ENCODE measurements at places on chromosomes 11 and 22.

DNA sequence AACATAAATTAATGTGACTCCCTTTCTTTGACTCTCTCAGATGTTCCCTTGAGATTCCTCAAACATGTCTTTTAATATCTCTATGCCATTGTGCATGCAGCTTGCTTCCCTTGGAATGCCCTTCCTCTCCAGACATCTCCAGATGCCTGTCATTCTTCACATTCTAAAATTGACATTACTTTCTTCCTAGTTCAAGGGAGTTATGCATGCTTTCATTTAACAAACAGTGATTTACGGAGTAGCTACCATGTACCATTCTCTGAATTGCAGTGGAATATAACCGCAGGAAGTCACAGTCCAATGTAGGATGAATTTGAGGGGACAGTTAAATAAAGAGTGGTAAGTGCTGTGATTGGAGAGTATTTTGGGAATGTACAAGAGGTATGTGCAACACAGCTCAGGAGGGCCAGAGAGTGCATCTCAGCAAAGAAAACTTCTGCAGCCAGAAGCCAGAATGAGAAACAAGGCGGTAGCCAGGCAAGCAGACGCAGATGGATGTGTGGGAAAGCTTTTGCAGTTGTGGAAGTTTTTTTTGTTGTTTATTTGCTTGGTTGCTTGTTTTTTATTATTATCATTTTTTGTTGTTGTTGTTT, 18.7 kb downstream of the MMP10 start:
- no peak for DNase-seq

- no peak for DNase-seq
Measured at GRCh38 chr11:439315-440064, 2.3 kb downstream of the ANO9 start.

DNA sequence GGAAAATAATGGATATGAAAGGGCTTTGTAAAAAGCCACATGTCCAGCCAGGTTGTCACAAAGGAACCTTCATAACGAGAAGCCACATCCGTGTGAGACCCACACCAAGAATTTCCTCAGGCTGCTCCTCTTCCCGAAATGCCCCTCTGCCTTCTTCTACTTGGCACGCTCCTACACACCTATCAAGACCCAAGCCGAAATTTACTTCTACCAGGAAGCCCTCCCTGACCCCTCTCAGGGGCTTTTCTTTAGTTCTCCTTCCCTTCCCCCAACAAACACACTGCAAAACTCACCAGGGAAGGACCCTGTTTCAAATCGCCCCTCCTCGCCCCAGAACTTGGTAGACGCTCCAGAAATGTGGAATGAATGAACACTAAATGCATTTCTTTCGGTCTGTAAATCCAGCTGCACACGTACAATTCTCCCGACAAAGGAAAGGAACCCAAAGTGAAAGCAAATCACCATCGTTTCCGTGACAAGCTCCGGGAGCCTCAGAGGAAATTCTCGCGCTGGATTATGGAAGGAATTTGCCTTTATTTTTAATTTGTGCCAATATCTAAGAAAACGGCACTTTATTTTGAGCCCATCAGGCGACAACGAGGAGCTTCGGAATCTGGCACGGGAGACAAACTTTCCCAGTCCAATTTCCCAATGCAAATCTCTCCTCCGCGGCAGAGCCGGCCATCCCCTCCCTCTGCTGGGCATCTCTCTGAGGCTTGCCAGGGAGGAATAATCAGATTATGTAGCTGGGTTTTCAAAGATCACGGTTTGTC, 13.2 kb upstream of the SHISAL1 start:
- no peak for DNase-seq

DNA sequence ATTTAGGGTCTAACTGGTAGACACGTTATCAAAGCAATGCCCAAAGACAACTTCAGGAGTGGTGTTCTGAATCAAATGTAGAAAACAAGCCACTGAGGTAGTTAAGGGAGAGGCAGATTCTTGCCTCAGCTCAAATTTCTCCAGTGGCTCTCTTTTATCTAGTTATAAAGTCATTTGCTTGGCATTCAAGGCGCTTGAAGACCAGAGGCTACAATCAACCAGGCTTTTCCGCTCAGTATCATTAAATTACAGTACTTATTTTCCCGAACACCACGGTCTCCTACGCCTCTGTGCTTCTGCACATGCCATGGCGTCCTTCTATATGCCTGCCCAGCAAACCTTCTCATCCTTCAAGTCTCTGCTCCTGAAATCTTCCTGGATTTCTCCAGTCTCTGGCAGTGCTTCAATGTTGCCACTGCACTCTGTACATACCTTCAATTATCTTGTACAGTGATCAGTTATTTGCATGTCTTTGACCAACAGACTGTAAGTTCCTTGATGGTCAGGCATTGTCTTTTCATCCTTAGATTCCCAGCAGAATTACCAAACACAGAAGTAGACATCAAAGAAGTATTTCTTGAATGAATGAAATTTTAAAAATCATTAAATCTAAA, 1.4 kb downstream of the POGLUT3 start:
- no peak for DNase-seq

GRCh38 chr11:88340366-88340935, 2.9 kb upstream of the CTSC start:
- DNase-seq: no peak

- no peak for DNase-seq
Measured at GRCh38 chr11:65539744-65540289, 14.9 kb downstream of the SCYL1 start.

DNA sequence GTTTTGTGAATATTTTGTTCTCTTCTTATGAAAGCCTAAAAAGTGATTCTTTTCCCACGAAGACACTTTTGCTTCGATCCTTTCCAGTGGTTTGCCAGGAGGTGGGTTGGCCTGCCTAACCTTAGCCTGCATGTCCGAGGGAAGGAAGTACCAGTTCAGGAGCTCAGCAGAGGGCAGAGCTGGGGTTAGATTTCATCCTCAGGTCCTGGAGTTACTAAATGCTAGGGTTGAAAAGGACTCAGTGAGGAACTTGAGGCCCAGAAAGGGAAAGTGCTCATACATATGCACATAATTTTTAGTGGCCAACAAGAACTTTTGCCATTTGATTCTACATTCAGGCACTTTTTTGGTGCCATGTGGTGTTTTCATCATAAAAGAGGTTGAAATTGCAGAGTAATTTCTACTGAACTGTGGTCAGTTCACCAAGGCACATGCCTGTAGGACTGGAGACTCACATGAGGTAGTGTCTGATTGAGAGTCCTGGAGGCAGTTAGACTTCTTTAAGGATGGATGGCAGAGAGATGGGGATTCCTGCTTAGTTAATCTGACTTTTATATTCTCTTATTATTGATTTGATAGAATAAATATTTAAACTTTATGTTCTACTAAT, 36.7 kb downstream of the NCAM1 start:
- DNase-seq: no peak

- DNase-seq: no peak
Measured at GRCh38 chr11:100777736-100778135, 90.6 kb downstream of the ARHGAP42 start.

GRCh38 chr11:17786824-17787525, 52.4 kb downstream of the KCNC1 start:
- DNase-seq: no peak

DNA sequence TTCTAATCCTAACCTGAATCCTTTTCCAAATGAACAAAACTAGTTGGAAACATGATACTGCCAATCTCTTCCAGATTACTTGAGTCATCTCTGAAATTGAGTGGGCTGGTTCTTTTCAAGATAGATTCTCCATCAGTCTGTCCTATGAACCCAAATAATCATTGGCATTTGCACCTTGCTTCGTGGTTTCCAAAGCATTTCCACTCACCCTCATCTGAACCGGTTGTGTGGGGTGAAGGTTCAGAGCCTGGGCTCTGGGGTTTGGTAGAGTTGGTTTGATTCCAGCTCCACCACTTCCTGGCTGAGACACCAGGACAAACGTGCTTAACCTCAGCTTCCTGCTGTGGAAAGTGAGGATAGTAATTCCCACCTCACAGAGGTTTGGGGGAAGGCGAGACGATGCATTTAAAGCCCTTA, 206.4 kb upstream of the E2F8 start:
- DNase-seq: no peak

- DNase-seq: peak; percentile 25
Measured at GRCh38 chr22:39306456-39307361, 12.7 kb downstream of the RPL3 start.

DNA sequence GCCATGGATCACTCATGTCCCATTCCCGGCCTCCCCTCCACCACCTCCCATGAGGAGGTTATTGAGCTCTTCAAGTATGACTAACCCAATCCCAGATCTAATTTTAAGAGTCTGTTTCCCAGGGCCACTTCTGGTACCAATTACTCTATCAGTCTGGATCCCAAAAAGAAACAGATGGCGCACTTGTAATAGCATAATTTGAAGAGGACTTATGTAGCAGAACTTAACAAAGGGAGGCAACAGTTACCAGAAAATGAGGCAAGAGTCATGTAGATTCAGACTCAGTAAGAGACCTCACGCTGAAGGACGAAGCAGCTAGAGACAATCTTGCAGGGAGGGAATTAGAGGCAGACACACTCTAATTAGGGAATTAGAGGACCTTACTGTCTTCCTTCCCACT, 46.9 kb downstream of the DDX6 start:
- DNase-seq: no peak

- no peak for DNase-seq
Measured at GRCh38 chr11:57453543-57454177, 6.7 kb upstream of the RTN4RL2 start.

DNA sequence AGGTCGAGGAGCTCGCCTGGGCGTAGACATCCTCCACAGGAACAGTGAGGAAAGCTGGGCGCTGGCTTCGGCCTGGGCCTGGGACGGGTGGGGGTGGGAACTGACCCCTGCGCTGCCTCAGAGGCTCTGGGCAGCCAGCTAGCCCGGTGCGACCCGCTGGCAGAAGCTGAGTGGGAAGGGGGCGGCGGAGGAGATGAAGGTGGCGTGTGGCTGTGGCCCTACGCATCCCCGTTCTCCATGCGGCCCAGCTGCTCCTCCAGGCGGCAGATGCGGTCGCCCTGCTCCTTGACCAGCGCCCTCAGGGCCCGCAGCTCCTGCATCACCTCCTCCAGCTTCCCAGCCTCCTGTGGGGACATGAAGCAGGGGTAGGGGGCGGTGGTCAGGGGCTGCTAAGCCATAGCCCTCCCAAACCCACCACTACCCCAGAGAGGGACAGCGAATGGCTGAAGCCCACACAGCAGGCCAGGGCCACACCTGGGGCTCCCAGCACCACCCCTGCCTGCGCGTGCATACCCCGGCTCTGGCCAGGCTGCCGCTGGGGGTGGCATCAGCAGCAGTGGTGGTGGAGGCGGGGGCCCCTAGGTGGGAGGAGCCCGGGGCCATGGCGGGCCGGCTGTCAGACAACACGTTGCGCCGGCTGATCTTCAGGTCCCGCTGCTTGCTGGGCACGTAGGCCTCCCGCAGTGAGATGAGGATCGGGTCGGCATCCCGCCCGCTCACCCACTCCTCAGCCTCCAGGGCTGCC, 848 bp upstream of the PTPRCAP start:
- no peak for DNase-seq

- DNase-seq: no peak
Measured at GRCh38 chr11:88378422-88379066, 41.0 kb upstream of the CTSC start.

- no peak for DNase-seq
Measured at GRCh38 chr22:27132400-27132799, 475.0 kb downstream of the MIAT start.

DNA sequence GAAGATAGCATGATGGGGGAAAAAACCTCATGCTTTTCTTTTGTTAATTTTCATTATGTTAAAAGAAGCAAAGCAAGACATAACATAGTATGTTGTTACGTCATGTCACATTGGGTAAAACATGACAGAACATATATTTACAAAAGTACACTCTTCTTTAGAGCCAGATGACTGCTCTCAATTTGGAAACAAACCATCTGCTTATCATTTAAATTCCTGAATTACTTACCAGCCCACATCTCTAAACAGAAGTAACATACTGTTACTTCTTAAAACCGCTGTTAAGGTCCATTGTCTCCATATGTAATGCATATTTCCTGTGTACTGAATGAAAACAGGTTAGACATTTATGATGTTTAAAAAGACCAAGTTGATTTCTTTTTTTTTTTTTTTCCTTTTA, 100.0 kb downstream of the TMEM135 start:
- DNase-seq: no peak

DNA sequence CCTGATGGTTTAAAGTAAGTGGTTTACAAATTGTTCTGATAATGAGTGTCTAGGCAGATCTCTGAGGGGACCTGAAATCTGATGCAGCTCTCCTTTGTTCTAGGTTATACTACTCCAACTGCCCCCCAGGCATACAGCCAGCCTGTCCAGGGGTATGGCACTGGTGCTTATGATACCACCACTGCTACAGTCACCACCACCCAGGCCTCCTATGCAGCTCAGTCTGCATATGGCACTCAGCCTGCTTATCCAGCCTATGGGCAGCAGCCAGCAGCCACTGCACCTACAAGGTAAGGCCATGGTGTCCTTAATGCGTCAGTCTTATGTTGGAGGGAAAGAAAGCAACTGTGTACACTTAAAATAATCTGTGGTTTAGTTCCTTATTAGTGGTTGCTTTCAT, 9.9 kb downstream of the EWSR1 start:
- no peak for DNase-seq

DNA sequence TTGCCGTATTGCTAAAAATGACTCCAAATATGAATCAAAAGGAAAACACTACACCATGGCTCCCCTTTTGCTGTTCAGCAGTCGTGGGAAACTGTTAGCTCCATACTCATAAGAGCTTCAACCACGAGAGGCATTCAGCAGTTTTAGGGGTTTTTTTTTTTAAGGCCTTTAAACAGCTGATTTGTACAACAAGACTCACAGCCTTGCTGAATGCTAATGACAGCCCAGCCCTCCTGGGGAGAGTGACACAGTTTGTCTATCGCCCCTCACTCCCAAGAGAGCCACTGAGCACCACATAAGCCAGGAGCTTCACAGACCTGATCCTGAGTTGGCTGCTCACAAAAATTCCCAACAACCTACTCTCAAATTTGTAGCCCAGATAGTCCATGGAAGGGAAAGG, 32.4 kb downstream of the GALNT18 start:
- DNase-seq: no peak

All from nucleus accumbens (tissue), 56 donors.